Activated CD4-positive, alpha-beta T cell treated with anti-CD3 and anti-CD28 coated beads, Interleukin-2, amount 50 U/mL, for 4 hours (primary cell): ENCODE measurements at places on chromosomes 2 and 18.

GRCh38 chr18:43692099-43692690, 414.9 kb upstream of the SYT4 start:
- no peak for DNase-seq

DNA sequence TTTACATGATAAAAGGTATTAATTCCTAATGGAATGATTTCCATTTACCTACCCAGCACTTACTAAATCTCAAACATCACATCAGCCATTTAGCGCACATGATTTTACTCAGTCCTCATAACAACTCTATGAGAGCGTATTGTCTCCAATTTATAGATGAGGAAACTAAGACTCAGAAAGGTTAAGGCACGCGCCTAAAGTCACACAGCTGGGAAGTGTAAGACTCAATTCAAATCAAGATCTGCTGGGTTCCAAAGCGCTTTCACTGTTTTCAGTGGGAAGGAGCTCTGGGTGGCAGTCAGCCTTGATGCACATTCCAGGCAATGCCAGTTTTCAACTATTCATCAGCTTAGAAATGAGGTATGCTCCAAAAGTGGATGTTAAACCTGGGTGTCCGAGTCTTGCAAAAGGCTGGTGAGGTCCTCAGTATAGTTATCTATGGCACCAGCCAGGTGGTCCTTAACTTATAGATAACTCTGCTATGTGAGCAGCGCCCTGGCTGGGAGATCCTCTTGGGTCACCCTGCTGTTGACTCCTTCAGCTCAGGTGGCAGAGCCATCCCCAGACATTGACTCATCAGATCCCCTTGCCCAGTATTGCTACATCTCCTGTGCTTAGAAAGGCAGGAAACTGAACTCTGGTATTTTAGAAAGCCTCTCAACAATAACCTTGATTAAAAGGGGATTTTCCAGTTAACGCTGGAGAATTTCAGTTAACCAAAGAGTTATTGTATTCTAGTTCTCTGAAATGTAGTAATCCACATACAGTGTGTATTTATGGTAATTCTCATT, 47.1 kb downstream of the SLC4A1AP start:
- DNase-seq = no peak

DNA sequence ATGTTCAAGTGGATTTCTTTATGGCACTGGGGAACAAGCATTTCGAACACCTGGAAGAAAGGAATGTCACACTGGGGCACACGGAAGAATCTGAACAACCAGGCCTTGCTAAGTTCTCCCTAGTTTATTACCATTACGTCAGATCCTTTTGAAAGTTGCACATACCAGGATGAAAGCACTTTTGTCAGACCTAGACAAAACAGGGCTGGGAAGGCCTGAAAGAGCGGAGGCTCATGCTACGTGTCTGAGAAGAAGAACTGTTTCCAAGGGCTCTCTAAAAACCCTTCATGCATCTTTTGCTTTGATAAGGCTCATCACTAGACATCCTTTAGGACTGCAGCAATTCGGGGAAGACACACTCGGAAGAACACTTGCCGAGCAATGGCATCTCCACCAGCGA, 15.4 kb upstream of the SLC25A52 start:
- DNase-seq = no peak

DNA sequence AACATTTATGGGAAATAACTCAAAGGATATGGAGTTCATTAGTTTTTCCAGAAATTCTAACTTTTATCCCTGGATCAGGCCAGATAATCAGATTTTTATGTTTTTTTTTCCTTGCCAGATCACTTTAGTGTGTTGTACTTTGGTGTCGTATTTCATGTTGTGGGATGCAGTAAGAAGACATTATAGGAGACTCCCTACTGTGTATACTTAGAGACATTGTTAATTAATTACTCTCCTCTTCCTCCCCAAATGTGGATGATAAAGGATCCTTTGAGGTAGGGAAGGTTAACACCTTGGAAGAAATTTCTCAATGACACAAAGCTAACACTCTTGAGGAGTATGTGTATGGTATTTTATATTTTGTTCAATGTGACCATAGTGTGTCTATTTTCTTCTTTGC, 120.5 kb downstream of the LYPD6B start:
- DNase-seq = no peak

DNA sequence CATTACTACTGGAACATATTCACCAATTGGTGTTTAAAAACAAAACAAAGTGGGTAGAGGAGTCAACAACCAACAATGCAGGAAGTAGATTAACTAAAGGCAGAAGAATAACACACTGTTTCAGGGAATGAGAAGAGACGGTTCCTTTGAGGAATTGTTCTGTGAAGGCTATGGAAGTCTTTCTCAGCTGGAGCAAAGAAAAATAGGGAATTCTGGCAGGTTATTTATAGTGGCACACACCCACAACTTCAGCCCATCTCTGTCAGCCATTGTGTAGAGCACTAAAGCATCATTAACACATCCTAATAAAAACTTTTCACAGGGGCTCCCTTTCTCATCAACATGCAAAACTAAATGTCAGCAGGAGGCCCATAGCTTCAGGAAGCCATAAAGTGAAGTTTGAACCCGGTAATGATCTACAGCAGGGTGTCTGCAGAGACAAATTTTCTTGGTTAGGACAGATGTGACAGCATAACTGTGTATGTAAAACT, 113.6 kb downstream of the CDH2 start:
- no peak for DNase-seq

DNA sequence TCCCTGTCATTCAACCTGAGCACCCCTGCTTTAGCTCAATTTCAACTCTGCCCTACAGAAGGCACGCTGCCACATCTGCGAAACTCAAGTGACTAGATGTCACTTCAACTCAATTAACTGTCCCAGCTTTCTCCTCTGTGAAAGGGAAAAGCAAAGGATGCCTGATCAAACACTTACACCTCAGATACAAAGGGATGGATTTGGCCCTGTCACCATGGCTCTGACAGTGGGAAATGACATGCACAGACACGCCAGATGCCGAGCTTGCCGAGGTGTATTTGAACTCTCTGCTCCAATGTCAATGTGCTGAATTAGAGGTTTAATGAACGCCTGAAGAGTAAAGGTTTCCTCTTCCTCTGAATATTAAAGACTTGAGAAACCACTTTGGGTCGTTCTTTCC, 481.1 kb downstream of the CBLN2 start:
- no peak for DNase-seq

- no peak for DNase-seq
These were observed 99.4 kb downstream of the SLC39A10 start for GRCh38 chr2:195756218-195756942.

- DNase-seq = no peak
These were observed 1523.7 kb upstream of the ACVR2A start for GRCh38 chr2:146321175-146321574.

- DNase-seq = no peak
These were observed 178.7 kb downstream of the FMNL2 start for GRCh38 chr2:152513681-152514080.

DNA sequence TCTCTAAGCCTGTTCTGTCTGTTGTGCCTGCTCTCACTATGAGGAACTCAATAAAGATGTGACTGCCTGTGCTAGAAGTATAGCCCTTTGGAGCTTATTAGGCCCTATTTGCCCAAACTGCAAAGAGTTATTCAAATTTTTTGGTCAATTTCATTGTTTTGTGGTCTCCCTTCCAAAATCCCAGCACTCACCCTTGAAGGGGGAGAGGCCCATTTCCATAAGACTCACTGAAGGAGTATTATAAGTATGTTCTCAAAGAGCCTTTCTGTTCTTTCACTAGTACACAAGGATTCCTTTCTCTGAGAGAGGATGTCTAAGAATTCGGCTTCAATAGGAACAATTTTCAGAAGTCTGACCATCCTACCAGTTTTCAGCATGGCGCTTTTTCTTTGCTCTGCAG, 641.9 kb upstream of the REG3G start:
- no peak for DNase-seq
